ENCODE measurements at places on chromosomes 12 and 14.

- DNase-seq: no peak
These were observed 15.3 kb downstream of the CCDC62 start for GRCh38 chr12:122789637-122790036.

DNA sequence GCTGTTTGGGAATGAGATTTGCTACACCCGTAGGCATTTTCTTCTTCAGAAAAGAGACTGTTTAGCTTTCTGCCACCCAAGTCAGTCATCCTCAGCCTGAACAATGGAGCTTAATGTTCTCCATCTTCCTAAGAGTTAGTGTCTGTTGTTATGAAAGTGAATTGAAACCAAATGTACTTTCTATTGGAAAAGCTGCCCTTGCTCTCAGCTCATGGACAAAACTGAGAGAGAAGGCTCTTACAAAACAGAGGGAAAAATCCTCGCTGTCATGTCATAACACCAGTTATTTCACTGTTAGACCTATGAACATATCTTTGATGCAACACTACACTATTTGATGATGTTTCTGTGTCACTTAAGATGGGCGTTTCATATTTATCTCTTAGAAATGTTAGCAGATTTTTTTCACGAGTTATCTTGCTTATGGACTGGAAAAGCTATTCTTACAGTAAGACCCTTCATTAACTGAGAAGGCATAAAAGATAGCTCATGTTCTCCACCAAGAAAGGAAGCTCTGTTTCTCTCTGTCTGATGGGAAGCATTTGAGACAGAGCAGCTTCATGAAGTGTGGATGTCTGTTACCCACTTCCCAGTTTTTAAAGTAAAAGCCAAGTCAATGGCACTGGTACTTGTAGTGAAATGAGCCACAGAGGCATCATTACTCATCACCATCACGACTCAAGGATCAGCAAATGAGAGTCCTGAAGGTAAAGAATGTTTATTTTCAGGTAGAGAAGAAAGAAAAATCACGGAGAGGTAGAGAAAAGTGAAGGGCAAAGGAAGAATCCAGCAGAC is 483.9 kb downstream of the ZFP36L1 start:
- DNase-seq: no peak

GRCh38 chr12:21938879-21939278 is 2.3 kb downstream of the ABCC9 start:
- no peak for DNase-seq

GRCh38 chr12:12945591-12945990 is 6.4 kb downstream of the GPRC5D start:
- no peak for DNase-seq

DNA sequence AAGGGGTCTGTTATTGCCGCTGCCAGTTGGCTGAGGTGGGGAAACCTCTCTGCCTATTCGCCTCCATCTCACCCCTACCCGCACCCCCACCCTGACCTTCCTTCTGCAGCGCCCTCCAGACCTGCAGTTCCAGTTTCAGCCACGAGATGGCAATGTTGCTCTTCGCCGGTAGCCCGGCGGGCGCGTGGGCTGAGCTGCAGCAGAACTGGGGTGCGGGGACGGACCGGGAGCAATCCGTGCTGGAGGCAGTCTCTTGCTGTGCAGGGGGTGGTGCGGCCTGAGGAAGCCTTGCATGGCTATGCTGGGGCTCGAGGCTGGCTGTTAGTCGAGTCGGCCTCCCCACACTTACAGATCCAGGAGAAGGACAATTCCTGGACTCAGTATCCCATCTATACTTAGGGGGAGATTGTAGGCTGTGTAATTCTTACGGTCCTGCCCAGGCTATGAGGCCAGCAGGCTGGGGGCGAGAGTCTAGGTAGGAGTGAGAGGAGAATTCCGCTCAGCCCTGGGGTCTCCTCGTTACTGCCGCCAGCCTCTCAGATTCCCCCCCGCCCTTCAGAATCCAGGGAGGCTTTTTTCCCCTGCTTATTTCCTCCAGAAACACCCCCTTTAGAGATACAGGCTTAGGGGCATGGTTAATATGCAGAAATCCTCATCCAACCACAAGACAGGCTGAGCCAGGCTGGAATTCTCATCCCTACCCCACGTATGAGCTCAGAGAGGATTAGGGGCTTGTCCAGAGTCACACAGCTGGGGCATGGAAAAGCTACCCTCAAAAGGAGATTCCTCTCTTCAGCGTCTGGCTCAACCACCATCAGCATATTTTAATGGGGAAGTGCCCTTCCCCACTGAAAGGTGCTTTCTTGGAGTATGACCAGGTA is 118.2 kb downstream of the AACS start:
- peak; percentile 41 for DNase-seq

DNA sequence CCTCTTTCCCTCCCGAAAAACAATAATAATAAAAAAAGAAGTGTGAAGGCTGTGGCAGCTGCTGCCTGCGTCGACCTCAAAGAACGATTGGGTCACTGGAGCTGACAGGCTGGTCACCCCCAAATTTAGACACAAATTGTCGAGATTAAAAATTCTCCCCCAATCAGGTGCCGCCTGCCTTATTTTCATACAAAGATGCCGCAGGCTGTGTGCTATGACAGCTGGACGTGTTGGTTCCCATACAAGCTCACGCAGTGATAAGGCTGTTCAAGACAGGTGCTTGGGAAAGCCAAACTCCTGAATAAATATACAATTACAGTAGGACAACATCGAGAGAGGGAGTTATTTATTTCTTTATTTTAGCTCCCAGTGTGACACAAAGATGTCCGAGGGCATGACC is 1041.8 kb downstream of the VRK1 start:
- no peak for DNase-seq

DNA sequence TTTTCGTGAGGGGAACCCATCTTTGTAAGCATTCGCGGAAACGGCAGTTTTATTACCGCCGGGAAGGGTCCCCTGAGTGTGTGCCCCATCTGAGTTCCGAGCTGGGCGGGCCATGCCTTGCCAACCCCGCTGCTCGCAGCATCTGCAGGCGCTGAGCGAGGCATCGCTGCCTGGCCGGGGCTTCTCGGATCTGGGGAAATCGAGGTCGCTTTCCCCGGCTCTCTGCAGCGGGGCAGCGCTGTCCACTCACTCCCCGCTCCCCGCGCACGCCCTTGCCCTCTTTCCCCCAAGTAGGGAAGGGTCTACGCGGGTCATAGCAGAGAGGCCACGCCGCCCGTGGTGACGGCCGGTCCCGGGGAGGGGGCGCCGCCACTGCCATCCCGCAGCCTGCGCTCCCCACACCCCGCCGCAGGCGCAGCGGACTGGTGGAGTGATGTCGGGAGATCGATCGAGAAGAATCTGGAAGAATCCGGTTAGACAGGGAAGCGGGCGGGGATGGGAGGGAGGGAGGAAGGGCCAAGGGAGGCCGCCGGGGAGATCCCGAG is 507 bp upstream of the FKBP4 start:
- DNase-seq: no peak

GRCh38 chr14:100303179-100303578 is 3.1 kb downstream of the SLC25A29 start:
- no peak for DNase-seq

DNA sequence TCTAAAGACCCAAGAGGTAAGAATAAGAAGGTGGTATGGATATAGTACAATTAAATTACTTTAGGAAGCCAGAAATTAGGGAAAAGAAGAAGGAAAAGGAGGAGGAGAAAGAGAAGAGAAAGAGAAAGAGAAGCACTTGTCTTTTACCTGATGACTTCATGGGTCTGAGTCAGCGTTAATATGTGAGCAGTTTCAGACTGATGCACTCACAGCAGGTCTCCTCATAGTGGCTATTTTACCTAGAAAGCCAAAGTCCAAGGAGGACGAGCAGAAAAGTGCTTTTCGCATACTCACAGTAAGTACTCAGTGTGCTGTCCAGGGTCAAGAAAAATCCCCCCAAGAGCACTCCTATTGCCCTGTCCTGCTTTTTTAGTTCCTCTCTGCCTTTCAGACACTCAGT is 222.1 kb downstream of the C12orf42 start:
- DNase-seq: no peak

DNA sequence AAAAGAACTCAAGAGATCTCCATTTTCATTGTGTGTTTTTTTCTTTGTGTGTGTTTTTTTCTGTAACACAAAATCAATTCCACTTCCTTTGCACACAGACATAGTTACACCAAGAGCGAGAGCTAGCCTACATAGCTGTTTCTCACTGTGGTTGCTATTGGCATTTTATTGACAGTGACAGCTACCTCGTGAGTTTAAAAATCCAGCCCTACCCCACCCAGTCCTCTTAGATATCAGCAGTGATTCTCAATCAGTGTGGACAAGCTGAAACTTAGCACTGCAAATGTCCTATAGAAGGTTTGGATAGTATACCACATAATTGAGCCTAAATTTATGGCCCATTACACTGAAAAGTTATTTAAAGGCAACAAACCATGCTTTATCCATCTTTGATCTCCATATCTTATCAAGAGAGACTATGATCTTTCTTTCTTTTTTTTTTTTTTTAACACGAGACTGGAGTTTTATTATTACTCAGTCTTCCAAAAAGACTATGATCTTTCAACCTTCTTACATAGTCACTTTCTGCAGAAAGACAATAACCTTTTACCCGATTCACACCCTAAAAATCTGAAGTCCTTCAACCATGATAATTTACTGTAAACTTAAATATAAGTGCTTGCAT is 46.8 kb downstream of the ATP2B1 start:
- no peak for DNase-seq

- no peak for DNase-seq
These were observed 51.4 kb downstream of the PLEKHG7 start for GRCh38 chr12:92753976-92754885.

DNA sequence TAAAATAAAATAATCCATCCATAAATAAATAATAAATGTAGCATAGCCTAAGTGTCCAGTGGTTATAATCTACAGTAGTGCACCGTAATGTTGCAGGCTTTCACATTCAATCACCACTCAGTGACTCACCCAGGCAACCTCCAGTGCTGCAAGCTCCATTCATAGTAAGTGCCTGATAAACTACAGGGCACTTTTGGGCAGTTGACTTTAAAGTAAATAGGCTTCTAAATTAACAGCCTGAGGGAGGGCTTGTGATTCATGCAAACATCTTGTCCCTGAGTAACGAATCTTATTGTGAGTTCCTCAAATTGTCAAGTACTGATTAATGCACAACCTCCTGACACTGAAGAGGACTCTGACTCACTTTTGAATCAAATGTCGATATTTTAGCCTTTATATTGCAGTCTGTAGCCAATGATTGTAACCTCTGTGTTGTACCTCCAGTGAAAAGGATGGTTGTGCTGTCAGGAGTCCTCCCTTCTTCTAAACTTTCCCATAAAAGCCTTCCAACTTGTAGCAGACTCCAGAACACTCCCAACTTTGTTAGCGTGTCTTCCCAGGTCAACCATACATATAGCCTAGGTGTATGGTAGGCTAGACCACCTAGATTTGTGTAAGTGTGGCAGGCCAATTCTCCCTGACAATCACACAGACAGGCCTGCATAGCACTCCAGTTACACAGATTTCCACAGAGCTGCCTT is 55.0 kb upstream of the BICD1 start:
- no peak for DNase-seq

- DNase-seq: no peak
These were observed 32.8 kb downstream of the GALC start for GRCh38 chr14:87960013-87960787.

DNA sequence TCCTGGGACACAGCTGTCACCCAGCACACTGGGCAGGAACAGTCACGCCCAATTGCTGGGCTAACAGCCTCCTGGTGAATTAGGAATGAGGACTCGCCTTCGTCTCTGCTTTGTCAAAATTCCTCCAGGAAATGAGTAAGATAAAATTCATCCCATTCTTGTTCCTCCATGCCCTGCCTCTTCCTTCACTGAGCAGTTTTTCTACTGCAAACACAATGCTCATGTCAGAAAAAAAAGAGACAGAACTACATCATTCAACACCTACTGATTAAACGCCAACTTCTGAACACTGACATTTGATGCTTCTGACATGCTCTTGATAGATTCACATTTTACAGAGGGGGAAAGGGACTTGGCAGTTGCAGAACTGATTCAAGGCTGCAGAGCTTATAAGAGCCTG is 37.5 kb upstream of the DTX1 start:
- DNase-seq: no peak

DNA sequence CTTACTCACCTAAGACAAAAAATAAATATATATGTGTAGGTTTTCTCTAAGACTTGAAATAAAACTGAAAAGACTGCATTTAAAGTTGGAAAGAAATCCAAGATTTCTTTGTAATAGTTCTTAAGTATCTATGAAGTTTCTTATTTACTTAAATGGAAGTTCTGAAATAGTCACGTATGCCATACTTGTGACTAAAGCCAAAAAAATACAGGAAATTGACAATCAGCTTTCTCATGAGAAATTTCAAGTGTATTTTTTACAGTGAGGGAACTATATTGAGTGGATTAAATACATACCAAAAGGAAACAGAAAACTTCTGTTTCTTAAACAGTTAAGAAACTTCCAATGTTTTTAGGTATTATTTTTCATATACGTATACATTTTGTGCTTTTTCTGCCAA is 188.1 kb downstream of the DPY19L2 start:
- DNase-seq: no peak
